Cerebellar nuclear complex (tissue), 1 donor: ENCODE measurements at places on chromosomes 16 and 17.

GRCh38 chr17:43024407-43025289 lies at the start of gene RND2:
Gene RND2, plus strand, starts transcription at chr17:43025231. Its CDS starts 117 bp downstream, at chr17:43025348.
- DNase-seq = no peak

GRCh38 chr17:68394608-68395331 lies 62.5 kb downstream of the WIPI1 start:
- DNase-seq = no peak

DNA sequence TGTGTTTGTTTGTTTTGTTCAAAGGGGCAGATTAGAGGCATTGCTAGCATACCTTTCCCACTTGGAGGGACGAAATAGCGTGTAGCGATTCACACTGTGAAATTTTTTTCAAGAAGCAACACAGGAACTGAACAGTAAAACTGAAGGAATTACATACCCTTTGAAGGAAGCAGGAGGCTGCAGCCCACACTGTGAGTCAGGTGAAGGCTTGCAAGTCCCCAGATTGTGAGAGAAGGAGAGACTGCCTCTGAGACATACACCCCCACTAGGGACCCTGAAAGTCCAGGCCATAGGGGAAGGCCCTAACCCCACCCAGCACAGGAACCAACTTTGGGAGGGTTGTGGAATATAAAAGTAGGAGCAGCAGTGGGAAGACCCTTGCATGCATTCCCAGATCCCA lies 69.6 kb upstream of the HS3ST3A1 start:
- no peak for DNase-seq

DNA sequence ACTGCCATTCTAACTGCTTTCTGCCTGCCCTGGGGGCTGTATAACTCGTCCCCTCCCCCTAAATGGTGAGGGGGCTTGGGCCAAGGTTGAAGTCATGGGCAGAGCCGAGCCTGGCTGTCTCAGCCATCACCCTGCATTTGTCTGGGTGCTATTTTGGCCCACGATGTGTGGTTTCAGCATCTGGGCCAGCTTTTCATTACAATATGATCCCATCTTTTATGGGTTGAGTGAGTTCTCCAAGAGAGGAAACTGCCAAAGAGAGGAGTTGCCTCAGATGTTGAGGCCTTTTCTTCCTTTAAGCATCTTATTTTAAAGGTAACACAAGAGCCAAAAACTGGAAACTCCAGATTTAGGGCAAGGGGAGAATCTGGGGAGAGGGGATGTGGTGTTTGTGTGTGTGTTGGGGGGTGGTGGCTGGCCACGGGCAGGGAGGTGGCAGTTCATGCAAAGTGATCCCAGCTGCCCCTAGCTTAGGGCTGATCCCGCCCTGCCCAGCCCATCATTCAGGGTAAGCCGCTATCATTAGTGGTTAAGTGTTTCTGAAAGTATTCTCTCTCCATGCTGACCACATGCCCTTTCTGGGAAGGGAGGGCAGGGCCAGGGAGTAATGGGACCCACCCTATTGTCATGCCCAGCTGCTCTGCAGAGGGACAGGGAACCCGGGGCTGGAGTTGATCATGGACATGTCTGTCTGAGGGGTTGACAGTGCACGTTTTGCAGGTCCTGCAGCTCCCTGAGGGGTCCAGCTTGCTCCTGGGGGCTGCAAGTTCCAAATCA lies 83.2 kb upstream of the CLEC18A start:
- no peak for DNase-seq

DNA sequence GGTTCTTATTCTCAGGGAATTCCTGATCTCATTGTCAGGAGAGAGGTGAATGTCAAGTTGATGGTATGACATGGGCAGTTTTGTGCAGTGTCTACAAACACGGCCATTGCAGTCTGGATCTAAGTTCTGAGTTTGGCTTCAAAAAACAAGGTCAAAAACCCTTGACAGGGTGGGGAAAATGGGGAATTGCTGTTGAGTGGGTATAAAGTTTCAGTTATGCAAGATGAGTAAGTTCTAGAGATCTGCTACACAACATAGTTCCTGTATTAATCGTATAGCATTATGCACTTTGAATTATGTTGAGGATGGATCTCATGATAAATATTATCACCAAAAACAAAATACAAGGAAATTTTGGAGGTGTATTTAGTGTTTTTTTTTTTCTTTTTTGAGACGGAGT lies 36.6 kb upstream of the CARMIL2 start:
- DNase-seq = no peak

GRCh38 chr16:73124097-73124652 lies 76.2 kb upstream of the ZFHX3 start:
- no peak for DNase-seq

DNA sequence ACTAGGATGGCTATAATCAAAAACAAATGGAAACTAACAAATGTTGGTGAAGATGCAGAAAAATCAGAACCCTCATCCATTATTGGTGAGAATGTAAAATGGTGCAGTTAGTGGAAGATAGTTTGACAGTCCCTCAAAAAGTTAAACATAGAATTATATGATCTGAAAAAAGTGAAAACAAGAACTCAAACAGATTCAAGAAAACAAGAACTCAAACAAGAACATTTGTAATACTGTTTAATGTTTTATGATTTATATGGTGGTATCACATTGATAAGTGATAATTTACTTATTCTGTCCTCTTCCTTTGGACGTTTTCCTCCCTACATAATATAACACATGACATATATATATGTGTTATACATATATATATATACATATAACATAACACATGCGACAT lies 12.0 kb downstream of the USP31 start:
- no peak for DNase-seq

- DNase-seq = no peak
Measured at GRCh38 chr16:2966808-2967191, 2.3 kb upstream of the PAQR4 start.

DNA sequence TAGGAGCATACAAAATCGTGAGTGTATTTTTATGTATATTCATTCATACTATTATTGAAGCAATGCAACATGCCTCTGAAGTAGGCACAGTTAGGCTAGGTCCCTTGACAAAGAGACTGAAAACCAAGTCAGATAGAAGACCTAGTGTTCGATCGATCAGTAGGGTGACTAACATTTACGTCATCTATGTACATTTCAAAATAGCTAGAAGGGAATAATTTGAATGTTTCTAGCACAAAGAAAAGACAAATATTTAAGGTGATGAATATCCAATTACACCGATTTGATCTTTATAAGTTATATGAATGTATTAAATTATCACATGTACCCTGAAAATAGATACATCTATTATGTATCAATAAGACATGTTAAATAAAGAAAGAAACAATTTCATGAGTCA lies 610.1 kb downstream of the TOX3 start:
- DNase-seq = no peak

- no peak for DNase-seq
Measured at GRCh38 chr16:69937465-69937951, 13.6 kb upstream of the CLEC18A start.

DNA sequence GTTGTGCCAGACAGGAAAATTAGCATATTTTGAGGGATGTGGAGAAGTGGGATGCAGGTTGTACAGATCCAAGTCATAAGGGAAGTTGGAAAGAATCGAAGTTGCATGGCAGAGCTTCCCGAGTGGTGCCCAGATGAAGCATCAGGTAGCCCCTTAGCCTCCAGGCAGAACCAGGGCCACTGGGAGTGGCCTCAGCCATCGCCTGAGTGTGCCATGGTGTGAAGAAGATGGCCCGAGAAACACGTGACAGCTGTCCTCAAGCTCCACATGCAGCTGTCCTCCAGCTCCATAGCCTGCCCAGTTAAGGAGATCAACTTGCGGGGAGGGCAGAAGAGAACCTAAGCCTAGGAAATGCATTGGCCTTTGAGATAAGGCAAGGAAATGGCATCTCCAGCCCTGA lies 33.5 kb downstream of the TMC6 start:
- no peak for DNase-seq

DNA sequence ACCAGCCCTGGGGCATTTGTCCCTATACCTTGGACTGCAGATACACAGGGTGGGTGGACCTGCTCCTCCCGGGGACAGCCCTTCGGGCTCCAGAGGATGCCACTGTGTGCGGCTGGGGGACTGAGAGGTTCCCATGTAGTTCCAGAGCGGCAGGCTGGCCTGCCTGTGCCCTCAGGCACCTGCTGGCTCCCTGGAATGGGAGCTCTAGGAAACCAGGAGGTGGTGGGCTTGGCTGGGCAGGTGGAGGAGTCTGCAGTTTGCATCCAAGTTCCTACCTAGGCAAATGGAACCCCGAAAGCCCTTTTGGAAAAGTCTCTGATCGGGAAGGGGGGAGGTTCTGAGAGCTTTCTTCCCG lies 982 bp downstream of the DBNDD1 start:
- no peak for DNase-seq

GRCh38 chr16:13926891-13927290 lies 6.9 kb downstream of the ERCC4 start:
- no peak for DNase-seq

GRCh38 chr16:67053767-67054334 lies 24.9 kb downstream of the CBFB start:
- no peak for DNase-seq

DNA sequence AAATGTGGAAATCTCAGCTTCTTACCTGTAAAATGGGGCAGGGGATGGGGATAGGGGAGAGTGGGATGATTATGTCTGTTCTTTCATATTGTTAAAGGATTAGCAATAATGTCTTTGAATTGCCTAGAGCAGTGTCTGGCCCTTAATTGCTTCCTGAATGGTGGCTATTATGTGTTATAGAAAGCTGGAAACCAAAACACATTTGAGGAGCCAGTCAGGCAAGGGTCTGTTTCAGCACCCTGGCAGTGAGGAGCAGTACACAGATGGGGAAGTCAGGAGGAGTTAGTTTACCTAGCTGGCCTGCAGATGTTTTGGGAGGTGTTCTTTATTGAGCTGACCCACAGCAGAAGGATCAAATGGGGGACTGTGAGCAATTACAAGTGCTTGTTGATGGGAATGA lies 63.0 kb downstream of the NUP93 start:
- no peak for DNase-seq

- no peak for DNase-seq
Measured at GRCh38 chr17:20091174-20092029, 82.2 kb downstream of the SPECC1 start.

GRCh38 chr17:45298546-45299285 lies 18.1 kb downstream of the MAP3K14 start:
- DNase-seq = no peak

DNA sequence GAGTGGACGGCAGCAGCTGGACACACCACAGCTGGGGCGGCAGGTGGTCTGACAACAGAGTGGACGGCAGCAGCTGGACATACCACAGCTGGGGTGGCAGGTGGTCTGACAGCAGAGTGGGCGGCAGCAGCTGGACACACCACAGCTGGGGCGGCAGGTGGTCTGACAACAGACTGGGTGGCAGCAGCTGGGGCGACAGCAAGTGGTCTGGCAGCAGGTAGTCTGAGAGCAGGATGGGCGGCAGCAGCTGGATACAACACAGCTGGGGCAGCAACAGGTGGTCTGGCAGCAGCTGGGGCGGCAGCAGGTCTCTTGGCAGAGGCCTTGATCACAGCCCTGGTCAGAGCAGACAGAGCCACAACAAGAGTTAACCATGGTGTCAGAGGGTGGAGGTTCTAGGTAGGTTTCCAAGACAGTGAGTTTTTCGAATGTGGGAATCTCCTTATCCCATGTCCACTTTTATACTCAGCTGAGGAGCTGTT lies at the start of gene KRTAP4-1:
KRTAP4-1 (minus strand) TSS at position 432 of the 482 bp plus-strand sequence; CDS start at position 375, 57 bp downstream.
- no peak for DNase-seq

- DNase-seq = no peak
Measured at GRCh38 chr16:12661656-12662172, 142.0 kb downstream of the CPPED1 start.

- no peak for DNase-seq
Measured at GRCh38 chr17:45578516-45579455, 88.3 kb upstream of the PLEKHM1 start.

- no peak for DNase-seq
Measured at GRCh38 chr17:73591296-73592078, 52.8 kb downstream of the SDK2 start.

DNA sequence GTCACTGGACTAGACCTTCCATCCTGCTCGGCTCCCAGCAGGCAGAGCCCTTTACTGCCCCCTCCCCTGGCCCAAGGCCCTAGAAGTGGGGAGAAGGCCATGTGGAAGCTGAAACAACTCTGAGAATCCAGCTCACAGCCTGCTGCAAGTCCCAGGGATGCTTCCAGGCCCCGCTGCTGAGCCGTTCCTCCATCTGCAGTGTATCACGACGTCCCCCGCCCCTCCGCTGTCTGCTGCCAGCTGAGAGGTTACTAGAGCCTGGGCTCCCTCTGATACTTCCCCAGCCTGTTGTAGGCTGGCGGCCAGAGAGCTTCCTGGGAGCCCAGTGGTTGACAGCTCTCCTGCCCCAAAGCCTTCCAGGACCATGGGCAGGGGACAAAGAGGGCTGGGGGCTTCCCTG lies 118.2 kb downstream of the MGAT5B start:
- DNase-seq = no peak

DNA sequence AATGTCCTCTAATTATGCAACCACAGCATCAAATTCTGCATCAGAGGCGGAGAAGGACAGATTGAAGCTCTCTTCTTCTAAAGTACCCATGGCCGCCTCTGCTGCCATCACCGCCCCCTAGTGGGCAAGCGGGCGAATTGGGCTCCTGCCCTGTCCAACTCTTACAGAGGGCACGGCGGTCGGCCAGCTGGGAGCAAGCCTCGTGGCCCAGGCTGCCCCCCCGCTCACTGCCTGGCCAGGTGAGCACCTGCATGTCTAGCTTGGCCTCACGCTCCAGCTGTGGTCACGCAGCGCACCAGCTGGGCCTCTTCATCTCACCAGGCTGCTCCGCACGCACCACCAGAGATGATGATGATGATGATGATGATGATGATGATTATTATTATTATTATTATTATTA lies 146.1 kb upstream of the TOM1L1 start:
- no peak for DNase-seq

DNA sequence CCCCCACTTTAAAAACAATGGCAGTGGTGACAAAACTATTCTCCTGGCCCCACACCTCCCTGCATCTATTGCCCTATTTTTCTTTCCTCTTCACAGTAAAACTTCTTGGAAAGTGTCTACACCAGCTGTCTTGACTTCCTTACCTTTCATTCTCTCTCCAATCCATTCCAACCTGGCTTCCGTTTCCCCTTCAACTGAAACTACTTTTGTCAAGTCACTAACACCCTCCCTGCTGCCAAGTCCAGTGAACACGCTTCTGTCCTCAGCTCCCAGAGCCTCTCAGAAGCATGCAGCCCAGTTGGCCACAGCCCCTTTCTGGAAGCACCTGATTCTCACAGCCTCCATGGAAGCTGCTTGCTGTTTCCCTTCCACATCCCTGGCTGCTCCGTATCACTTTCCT lies 4.0 kb upstream of the SCN4A start:
- no peak for DNase-seq

DNA sequence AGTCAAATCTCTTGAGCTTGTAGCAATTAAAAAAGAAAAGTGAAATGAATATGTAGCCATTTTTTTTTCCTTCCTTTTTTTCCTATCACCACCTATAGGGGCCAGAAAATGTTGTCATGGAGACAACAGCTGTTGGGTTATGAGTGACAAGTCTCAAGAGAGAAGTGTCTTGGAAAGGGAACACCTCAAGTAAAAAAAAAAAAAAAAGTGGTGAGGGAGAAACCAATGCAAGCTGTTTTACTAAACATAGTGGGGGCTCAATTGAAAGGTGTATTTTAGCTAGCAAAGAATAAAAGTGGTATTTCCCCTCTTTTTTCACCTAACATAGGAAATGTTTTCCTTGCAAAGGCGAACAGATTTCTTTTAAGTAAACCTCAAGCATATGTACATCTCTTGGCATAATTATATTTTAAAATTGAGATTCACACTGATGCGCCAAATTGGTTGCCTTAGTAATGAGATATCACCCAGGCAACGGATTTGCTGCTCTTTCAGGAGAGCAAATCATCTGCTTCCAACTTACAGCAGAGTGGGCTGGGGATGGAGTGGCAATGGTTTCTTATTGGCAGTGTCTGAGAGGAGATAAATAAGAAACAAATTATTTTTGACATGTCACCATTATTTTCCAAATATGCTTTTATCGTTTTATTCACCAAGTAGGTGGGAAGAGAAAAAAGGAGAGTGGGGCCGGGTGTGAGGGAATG lies 183.6 kb downstream of the MYO1D start:
- no peak for DNase-seq
